ENCODE measurements at places on chromosomes 2 and 18.

DNA sequence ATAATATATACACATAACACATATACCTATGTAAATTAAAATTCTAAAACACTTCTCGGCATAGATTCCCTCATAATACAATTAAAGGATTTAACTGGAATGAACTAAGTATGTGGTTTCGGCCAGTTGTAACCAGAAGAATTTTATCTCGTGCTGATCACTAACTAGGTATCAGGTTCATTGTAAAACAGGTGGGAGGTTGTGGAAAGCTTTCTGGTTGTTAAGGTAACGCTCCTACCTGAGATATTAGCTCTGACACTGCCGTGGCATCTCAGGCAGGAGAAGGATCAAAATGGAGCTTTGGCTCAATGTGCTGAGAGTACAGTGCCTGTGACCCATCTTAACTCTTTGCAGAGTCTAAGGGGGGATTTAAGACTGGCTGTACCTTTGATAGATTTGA is 42.5 kb downstream of the SLC9A2 start:
- DNase-seq = peak; percentile 34

- DNase-seq = no peak
These were observed 72.0 kb downstream of the ZNF521 start for GRCh38 chr18:25279961-25280360.

GRCh38 chr2:163771596-163771995 is 35.8 kb upstream of the FIGN start:
- peak; percentile 83 for DNase-seq

GRCh38 chr2:74379851-74380789 is at the start of gene DCTN1:
DCTN1 (minus strand) TSS chr2:74380311; CDS start chr2:74380037, 274 bp downstream.
- no peak for DNase-seq

GRCh38 chr2:71521436-71521950 is 68.1 kb downstream of the DYSF start:
- DNase-seq = no peak

DNA sequence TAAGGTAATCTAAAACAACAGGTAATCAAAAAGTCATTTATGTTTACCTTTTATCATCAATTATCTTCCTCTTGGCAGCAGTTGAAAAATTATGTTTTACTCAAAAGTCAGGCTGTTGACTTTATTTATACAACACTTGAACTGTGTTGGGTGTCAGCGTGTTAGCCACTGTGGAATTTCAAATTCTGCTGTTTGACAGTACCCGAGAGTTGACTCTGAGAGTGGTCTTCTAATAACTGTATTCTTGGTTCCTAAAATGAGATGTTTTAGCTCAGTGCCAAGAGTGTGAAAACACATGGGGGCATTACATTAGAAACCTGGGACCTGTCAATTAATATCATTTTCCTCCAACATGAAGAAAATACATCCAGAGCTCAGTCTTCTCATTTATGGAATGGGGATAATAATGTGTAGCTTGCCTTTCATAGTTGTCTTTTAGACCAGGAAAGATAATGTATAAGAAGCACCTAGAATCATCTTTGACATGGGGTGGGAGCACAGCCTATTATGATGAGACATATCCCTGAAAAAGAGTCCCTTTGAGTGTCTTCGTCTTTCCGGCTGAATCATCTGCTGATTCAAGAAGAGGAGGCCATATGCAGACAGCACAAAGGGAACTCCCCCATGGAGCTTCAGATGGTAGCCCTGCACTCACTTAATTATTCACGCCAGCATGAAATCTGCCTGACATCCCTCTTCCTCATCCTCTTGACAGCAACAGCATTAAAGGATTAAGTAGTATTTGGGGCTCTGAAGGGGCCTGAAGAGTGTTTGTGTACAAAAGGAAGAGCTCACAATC is 89.1 kb downstream of the AFF3 start:
- DNase-seq = no peak

DNA sequence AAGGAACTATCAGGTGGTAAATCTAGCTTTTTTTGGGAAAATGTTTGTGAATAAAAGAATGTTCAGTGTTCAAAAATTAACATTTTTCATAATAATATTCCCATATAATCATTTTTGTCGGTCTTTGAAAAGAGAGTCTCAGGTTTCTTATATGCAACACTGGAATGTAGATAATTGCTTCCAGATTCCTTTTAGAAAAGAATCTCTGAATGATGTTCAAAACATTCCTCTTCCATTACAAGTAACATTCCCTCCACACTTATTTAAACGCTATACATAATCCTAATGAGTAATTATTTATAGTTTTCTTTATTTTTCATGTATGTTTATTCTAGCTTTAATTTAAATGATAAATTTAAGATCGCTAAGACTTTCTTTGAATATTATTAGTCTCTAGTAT is 7.0 kb downstream of the ZSWIM2 start:
- DNase-seq = no peak

DNA sequence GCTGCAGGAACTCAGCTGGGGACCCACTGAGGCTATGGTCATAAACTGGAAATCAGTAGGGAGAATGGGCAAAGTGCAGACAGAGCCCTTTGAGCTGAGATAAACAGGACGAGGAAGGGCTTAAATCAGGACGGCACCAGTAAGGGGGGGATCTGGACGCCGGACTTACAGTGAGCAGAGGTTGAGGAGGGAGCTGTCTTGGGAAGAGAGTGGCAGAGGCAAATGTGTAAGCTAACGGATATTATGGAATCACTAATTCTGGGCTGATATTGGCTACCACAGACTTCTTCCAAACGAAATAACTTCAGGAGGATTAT is 539 bp downstream of the CYP27A1 start:
- DNase-seq = no peak

DNA sequence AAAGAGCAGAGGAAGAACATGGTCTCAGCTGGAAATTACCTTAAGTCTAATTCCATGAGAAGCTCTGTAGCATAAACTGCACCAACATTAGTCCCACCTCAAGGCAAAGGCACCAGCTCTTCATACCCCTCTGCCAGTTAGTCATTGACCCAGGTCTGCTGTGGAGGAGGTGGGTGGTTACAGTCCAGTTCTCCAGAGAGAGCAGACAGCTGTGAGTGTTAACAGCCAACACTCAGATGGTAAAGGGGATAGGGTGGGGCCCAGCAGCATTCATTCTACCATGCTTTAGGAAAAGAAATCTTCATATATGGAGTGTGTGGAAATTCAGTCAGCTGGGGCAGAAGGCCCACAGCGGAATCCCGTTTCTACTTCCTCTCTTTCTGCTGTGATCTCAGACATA is 159.7 kb upstream of the FBXO11 start:
- DNase-seq = no peak

- no peak for DNase-seq
These were observed 76.4 kb downstream of the TSHZ1 start for GRCh38 chr18:75287006-75287405.

GRCh38 chr18:36610661-36611060 is 218.1 kb downstream of the TPGS2 start:
- DNase-seq = no peak

DNA sequence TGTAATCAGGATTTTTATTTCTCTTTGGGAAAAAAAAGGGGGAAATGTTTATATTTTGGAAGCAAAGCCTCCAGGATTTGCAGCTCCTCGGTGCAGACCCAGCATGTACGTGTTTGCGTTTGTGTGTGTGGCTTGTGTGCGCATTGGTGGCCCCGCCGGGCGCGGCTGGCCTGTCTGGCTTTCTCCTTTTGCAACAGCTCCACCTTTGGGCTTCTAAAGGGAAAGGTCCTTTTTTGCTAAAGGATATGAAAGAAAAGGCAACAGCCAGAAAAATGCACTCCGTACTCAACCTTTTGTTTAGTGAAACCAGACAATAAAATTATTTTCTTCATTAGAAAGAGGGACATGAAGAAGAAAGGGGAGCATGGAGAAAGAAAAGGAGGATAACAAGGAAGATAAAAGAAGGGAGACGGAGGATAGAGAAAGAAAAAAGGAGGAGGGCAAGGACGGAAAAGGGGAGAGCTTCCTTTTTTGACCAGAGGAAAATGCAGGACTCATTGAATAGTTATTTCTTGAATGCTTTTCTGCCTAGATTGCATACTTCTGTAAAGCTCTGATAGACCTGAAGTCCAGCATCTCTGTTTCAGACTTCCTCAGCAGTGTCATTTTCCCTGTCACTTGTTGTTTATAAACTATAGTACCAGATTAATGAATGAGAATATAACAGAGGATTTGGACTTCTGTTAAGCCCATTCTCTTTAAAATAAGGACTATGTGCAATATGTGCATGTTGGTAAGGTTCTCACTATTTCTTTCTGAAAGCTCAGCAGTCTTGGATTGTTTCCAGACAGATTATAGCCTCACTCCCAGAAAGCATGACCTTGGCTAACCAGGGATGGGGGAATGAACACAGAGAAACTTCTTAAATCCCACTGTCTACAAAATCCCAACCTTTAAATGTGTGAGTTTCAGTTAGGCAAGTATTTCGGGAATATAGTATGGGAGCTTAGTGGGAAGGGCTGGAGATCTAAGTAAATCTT is 563.1 kb upstream of the PIK3C3 start:
- peak; percentile 54 for DNase-seq

DNA sequence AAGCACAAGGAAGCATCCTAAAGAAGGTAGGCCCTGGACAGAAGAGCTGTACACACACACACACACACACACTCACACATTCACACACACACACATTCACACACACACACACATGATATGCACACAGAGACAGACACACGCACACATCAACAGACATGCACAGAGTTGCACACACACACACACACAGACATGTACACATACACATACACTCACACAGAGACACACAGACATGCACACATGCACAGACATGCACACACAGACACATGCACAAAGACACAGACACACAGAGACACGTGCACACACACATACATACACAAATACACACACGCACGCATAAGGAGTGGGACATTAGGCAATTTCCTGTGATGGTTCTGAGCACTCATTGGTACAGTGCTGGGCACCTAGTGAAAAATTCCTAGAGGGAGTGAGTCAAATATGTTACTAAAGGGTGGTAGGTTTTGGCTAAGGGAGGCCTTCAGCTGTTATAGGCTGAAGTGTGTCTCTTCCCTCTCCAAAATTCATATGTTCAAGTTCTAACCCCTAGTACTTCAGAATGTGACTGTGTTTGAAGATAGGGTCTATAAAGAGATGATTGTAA is 26.4 kb downstream of the THNSL2 start:
- DNase-seq = no peak

GRCh38 chr2:98828793-98829371 is 98.0 kb upstream of the MGAT4A start:
- peak; percentile 88 for DNase-seq

- DNase-seq = no peak
These were observed 36.3 kb downstream of the PTPRM start for GRCh38 chr18:7603259-7604000.

- DNase-seq = no peak
These were observed 87.4 kb upstream of the KLF7 start for GRCh38 chr2:207252979-207253645.

GRCh38 chr18:59961070-59961469 is 61.3 kb downstream of the PMAIP1 start:
- no peak for DNase-seq

GRCh38 chr18:44917216-44918141 is 236.8 kb downstream of the SETBP1 start:
- peak; percentile 4 for DNase-seq

- no peak for DNase-seq
These were observed 21.6 kb downstream of the MBOAT2 start for GRCh38 chr2:8981876-8982275.

- DNase-seq = peak; percentile 59
These were observed 65.5 kb downstream of the CCBE1 start for GRCh38 chr18:59631583-59632181.

DNA sequence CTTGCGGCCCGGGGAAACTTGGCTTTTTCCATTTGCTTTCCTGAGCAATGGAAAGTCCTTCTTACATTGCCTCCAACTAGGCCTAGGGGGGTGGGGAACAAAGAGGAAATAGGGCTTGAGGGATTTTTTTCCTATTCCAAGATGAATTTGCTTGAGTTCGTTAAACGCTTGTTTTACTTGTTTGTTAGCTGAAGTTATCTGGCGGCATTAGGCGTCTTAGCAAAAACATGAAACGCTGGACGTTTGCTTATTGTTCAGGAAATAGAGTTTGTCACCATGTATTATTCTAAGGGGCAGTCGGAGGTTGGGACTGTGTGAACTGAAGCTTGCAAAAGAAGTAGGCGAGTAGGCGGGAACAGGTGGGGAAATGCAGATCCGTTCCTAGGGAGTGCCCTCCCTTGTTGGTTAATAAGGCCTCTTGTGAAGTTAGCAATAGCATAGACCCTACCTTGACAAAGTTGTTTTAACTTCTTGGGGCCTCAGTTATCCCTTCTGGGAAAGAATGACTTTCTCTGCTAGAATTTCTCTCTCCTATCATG is 1.9 kb downstream of the CABLES1 start:
- no peak for DNase-seq

- no peak for DNase-seq
These were observed 98.3 kb downstream of the SH3YL1 start for GRCh38 chr2:165530-165929.

DNA sequence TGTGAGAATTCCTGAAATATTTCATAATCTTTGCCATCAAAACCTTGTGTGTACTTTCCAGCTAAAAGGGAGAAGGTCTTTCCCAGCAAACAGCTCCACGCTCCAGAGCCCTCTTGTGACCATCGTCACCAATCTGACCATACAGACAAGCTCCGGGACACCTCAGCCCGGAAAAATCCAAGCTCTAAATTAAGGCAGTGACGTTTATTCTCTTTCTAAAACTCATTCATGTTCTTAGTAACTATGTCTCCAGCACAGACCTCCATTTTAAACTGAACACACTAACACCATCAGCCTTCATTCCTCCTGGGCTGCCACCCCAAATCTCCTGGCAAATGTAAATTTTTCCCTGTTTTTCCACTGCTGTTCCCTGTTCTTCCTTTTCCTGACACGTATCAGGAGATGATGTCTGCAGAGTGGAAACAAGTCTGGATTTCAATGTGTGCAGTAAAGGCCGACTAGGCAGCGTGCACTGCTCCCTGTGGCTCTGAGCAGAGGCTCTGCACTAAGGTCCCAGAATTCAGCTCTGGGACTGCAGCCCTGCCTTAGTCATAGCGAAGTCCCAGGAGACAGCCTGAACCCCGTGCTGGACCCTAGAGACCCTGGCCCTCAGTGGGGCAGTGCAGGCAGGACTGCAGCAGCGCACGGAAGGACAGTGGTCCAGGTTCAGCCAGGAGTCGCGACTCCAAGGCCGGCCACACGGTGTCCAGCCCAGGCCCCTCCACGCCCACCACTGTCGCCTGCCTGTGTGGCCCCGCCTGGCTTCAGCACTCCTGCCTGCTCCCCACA is 452.5 kb upstream of the SALL3 start:
- DNase-seq = no peak
